H1 (cell line): ENCODE measurements at places on chromosomes 5 and 9. TPM values are rescaled to one million over a fixed set of nuclear protein-coding genes. Genes with fewer than 3 reads are reported as not detected.

DNA sequence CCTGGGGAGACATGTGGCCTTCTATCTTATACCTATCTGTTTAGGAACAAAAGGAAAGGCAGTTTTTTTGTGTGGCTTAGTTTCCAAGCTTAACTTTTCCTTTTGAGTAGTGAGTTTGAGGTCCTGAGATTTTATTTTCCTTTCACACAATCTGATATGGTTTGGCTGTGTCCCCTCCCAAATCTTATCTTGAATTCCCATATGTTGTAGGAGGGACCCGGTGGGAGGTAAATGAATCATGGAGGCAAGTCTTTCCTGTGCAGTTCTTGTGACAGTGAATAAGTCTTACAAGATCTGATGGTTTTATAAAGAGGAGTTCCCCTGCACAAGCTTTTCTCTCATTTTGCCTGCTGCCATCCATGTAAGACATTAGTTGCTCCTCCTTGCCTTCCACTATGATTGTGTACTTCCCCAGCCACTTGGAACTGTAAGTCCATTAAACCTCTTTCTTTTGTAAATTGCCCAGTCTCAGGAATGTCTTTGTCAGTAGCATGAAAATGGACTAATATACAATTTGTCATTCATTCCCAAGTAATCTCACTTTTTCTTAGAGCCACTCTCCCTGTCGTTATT is 4.7 kb upstream of the CLTB start:
- no peak for DNase-seq

The TMOD1 gene
- 0.88 and 1.1 TPM in 2 replicates for total RNA-seq

- no peak for DNase-seq
These were observed 83.7 kb downstream of the PDE6A start for GRCh38 chr5:149860801-149861322.

The SLC34A3 gene
- not detected in 2 replicates for total RNA-seq

- DNase-seq, result no peak
These were observed 2.9 kb downstream of the FAM13B start for GRCh38 chr5:138029944-138030343.

The ABO gene
- not detected in 2 replicates for total RNA-seq

The CFAP157 gene
- total RNA-seq, result not detected in 2 replicates

- DNase-seq, result no peak
These were observed 52.1 kb downstream of the CARTPT start for GRCh38 chr5:71771191-71771590.

The TERT gene
- total RNA-seq, result 21.0 and 23.1 TPM in 2 replicates

The KLF4 gene
- total RNA-seq, result 2.8 and 3.1 TPM in 2 replicates

The HSPB3 gene
- total RNA-seq, result not detected in 2 replicates

GRCh38 chr9:124419832-124420489 is 4.7 kb upstream of the PSMB7 start:
- DNase-seq, result no peak

GRCh38 chr5:123976379-123977033 is 464.5 kb downstream of the CSNK1G3 start:
- no peak for DNase-seq

DNA sequence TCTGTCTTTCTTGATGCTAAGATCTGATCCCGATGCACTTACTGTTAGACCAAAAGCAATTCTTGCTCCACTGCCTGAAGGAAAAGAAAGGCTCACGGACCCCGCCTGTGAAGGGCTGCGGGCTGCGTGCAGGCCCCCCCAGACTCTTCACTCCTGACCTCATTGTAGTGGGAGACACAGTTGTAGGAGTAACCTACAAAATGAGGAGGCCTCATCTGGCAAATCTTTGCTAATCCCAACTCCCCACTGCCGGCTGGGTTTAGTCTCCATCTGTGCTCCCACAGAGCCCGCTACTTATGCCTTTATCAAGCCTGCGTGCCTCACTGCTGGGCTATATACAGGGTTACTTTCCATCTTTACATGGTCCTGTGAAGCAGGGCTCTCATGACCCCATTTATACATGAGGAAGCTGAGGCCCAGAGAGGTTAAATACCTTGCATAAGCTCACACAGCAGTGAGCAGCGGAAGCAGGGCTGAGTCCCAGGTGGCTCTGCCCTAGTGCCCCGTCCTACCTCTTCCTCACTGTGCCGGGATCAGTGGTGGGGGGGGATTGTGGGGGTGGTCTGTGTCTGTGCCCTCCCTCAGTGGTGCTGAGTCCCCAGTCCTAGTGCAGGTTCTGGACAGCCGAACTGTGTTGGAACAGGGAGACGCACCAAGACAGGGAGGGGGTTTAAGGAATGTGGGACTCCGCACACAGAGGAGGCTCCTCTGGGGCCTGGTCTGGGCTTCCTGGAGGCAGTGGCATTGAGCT is 43.9 kb upstream of the RNF130 start:
- no peak for DNase-seq

The PCDHB16 gene
- 5.2 and 5.9 TPM in 2 replicates for total RNA-seq

GRCh38 chr9:109704546-109704945 is 75.5 kb upstream of the PALM2AKAP2 start:
- no peak for DNase-seq

DNA sequence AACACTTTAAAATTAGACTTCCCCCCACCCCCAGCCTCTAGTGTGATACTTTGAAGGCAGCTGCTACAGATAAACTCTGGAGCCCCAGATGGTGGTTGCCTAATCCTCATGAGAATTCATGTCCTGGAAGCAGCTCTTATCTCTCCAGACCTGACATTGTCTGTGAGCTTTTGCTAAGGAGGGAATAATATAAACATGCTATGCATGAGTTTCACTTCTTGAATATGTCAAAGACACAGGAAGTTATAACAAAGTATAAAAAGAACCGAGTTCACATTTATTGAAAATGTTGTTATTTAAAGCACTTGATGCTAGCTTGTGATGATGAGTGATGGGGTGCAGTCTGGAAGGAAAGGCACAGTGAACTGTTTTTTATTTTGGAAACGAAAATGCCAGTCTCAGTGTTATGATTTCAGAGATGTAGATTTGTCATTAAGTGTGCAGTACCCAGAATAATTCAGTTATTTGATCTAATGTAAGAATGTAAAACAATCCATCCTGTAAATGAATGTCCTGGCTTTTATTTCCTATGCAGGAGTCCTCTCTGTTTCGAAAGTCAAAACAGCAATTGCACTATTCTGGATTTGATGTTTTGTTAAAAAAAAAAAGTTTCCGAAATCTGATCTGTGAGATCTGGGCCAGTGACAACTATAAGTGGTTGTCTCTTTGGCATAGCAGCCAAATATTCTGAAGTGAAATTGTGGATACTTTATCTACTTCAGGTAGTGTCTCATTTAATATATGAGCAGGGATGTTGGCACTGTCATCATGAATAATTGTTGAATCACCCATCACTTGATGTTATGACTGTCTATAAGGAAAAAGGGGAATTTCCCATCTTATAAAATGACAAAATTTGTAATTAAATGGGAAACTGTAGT is 77.0 kb downstream of the ZCCHC7 start:
- DNase-seq, result no peak

DNA sequence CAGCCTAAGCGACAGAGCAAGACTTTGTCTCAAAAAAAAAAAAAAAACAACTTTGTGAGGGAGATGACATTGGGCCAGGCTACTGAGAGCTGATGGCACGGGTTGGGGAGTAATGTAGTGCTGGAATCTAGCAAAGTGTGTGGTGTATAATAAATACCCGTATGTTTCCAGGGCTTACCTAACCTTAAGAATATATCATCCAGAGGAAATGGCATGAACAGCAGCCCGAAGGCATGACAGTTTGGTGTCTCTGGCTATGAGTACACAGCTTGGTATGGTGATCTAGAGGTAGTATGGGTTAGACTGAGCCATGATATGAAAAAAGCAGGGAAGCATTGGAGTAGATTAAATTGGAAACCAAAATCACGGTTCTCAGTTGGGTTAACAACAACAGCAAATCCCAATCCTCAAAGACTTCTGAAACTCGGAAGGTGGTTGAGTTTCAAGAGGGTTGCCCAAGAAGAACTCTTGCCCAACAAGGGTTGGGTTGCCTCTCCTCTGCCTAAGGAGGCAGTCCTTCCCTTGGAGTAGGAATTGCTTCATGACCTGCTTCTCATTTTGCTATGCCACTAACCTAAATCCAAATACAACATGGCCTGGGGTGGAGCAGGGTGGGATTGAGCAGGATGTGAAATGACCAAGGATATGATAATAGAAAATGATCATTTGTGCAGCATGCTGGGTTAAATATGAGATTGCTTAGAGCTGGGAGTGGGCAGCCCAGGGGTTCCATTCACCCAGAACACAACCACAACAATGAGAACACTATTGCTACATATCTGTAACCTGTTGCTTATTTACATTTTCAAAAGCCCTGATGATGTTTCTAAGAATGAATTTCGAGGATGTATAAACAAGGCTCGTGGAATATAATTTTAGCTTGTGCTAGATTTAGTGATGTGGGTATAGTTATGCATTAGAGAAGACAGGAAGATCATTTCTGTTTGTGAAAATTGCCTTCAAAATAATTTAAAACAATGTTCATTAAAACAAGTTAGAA is 64.6 kb upstream of the ZFR start:
- DNase-seq, result no peak
